ENCODE measurements at places on chromosomes 11 and 22.

DNA sequence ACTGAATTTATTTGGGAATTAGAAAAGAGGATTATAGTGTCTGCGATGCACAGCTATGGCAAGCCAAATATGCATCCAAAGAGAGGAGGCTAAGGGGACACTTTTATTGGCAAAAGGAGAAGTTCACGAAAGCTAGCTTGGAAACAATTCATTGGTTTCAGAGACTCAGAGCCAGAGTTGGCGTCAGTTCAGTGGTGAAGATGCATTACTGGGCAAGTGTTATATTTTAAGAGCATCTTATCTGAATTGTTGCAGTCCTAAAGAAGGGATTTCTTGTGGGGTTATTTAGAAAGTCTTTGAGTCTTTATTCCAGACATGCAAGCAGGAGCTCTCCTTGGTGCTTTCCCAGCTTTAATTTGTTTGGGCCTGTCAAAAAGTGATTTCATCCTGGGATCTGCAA lies 15.0 kb downstream of the CLDN5 start:
- no peak for DNase-seq

DNA sequence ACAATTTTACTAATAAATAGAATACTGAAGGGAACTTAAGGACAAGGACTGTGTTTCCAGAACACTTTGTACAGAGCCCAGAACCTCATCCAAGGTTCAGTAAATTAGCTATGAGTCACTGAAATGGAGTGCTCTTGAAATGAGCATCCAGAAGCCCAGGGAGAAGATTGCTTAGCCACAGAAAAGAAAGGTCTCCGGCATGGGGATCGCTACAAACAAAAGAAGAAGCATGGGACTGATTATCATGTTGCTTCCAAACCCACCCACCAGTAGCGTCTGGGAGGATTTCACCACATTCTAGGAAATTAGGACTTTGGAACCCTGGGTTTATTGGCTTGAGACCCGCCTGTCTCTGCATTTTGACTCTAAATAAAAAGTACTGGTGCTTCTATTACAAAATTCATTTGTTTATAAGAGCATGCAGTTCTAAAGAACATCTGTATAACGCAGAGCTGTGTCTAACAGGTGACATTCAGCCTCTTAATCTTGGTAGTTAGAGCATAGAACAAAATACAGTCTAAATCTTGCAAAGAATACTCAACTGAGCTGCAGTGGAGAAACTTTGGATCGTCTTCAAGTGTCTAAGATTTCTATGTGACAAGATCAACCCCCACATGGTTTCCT lies 35.9 kb upstream of the SESN3 start:
- no peak for DNase-seq

- DNase-seq: no peak
Measured at GRCh38 chr11:119377961-119378667, 3.4 kb downstream of the USP2 start.

DNA sequence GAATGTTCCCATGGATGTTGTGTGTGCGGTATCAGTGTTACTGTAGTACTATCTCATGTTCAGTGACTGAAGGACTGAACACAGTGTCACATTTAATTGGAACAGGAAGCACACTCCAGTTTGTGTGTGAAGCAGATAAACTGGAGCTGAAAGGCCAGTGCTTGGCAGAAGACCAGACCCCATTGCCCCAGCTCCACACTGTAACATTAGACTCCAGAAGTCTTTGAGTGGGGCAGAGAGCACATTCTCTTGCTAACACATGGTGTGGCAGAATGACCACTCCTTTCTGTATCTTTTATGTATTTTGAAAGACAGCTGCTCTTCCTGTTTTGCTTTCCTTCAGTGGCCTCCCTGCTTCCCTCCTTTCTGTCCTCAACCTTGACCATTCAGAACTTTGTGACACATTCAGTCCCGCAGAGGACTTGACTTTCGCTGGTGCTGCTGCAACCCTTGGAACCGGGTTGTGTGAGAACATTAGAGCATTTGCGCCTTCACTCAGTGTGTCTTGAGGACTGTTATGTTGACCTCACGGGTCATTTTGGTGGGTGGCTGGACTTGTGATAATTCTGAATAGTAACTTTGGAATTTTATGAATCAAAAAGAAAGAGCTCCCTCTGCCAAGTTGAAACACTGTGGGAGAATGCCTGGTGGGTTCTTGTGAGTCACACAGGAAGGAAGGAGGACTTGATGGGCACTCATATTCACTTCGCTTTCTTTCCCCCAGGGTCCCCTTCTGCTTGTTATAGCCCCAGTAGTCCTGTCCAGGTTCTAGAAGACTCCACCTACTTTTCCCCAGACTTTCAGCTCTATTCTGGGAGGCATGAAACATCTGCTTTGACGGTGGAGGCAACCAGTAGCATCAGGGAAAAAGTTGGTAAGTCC lies 26.4 kb downstream of the AMOTL1 start:
- no peak for DNase-seq

Data from HEK293T (cell line).